ENCODE measurements at places on chromosomes 11 and 22.
A peak's percentile ranks its signal among the peaks of the same experiment; 100 is the strongest.

- no peak for DNase-seq
Measured at GRCh38 chr22:16932577-16932976, 75.4 kb downstream of the GAB4 start.

DNA sequence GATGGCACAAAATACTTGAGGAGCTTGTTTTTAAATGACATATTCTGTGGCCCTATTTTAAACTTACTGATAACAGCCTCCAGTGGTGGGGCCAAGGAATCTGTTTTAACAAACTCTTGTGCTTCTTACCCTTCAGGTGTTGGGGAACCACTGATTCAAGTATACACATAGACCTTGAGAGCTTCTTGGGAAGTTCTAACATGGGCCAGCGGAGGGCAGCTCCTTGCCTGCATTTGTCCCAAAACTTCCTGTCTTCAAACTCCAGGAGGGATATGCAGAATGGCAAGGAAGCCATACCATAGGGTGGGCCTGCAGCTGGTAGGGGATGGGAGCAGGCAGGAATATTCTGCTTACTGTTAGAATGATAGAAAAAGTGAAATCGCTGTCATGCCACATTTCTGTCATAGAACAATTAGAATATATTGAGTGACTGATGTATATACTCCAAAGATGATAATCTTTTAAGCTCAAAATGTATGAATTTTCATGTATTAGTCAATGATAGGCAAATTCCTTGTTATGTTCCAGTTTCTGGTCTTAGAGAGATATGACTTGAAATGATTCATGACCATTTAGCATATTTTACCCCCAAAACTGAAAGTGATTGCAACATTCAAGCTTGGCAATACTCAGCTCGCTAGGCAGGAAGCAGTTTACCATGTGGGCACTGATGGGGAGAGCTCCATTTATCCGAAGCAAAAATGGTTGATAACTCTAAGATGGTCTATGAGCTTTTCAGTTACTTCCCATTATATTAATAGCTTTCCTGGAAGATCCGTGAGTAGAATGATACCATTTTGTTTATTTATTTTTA lies 9.2 kb downstream of the EXT2 start:
- DNase-seq = no peak

GRCh38 chr11:83717537-83717936 lies 431.4 kb upstream of the CCDC90B start:
- no peak for DNase-seq

- no peak for DNase-seq
Measured at GRCh38 chr11:73946798-73947458, 3.9 kb upstream of the DNAJB13 start.

DNA sequence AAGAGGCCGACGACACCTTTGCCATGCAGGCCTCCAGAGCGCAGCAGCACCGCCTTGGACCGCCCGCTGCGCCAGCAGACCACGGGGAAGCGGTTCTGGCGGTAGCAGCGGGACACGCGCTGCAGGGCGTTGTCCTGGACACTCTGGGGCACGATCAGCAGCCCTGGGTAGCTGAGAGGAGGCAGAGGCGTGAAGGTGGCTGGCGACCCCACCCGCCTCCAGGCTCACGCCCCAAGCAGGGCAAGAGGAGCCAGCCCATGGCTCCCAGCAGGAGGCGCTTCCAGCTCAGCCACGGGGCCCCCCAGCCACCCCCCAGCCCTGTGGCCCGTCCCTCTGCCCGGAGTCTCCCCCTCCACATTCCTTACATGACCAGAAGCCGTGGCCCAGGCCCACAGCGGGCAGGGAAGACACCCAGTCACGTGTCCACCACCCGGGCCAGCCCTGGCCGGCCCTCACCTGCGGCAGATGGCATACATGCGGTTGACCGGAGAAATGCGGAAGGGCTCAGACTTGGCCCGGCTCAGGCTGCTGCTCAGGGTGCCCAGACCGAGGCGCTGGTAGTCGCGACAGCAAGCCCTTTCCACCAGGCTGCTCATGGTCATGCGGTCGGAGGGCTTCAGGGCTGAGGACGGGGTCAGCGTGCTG lies 15.2 kb downstream of the SBF1 start:
- no peak for DNase-seq

DNA sequence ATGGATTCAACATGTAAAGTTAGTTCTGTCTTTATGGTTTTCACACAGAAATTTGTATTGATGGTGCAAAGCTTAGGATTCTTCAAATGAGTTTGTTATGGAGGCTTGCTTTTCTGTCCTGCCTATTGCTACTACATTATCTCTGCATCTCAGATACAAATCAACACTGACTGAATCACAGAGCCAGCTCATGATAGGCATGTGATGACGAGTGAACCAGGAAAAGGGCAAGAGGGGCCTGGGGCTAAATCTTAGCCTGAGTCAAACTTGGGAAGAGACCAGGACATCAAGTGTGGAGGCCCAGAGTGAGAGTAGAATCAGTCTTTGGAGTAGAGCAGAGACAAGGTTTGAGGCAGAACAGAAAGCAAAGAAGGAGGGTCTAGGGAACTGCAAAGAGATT lies 107.1 kb upstream of the CD44 start:
- no peak for DNase-seq

DNA sequence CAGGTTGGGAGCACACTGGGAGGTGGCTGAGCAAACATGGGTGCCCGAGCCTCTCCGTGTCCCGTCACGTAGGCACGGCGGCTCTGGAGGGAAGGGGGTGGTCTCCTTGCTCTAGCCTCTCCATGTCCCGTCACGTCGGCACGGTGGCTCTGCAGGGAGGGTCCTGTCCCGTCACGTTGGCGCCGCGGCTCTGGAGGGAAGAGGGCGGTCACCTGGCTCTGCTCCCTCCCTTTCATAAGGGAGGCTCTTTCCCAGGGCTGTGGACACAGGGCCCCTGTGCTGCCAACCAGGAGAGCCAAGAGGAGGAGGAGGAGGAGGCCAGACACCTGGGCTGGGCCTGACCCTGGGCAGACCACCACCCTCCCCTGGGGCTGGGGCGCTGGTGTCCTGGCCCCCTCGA lies 1173.7 kb downstream of the BRD1 start:
- DNase-seq = no peak

- no peak for DNase-seq
Measured at GRCh38 chr22:35325209-35325608, 25.5 kb downstream of the TOM1 start.

DNA sequence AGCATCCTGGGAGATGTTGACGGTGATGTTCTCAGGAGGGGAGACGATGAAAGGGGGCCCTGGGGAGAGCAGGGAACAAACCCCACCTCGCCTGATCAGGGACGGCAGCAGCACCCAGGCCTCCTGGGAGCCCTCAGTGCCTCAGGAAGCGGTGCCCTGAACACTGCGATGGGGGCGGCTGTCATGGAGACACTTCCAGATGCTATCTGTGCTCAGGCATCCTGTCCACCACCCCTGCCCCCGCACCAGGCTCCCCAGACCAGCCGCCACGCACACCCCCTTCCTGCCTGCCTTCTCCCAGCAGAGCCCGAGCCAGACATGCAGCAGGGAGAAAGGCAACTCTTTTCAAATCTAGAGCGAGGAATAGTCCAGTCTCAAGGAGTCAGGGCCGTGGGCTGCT lies 20.6 kb downstream of the IGSF9B start:
- no peak for DNase-seq

DNA sequence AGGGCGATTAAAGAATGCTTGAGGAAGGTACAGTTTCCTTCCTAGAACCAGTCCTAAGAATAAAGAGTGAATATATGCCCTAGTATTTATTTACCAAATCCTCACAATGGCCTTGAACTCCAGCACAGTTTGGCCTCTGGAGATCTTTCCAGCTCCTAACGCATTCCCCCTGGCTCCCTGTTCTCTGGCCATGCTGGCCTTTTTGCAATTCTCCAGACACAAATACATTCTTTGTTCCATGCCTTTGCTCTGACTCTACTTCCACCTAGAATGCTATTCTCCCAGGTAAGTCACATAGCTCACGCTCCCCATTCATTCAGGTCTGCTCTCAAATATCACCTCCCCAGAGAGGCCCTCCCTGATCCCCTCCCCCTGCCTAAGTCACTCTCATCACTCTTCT lies 3.7 kb upstream of the DGKZ start:
- DNase-seq = no peak

GRCh38 chr11:115506954-115507675 lies 2.9 kb upstream of the CADM1 start:
- DNase-seq = no peak

GRCh38 chr11:106420048-106420665 lies 342.7 kb downstream of the AASDHPPT start:
- no peak for DNase-seq

GRCh38 chr11:848380-848931 lies 5.8 kb downstream of the TSPAN4 start:
- peak; percentile 63 for DNase-seq

GRCh38 chr11:19432370-19433061 lies 191.8 kb upstream of the E2F8 start:
- no peak for DNase-seq

GRCh38 chr11:41121600-41121999 lies 337.9 kb downstream of the LRRC4C start:
- no peak for DNase-seq

- DNase-seq = no peak
Measured at GRCh38 chr11:23551706-23552105, 691.4 kb upstream of the CCDC179 start.

DNA sequence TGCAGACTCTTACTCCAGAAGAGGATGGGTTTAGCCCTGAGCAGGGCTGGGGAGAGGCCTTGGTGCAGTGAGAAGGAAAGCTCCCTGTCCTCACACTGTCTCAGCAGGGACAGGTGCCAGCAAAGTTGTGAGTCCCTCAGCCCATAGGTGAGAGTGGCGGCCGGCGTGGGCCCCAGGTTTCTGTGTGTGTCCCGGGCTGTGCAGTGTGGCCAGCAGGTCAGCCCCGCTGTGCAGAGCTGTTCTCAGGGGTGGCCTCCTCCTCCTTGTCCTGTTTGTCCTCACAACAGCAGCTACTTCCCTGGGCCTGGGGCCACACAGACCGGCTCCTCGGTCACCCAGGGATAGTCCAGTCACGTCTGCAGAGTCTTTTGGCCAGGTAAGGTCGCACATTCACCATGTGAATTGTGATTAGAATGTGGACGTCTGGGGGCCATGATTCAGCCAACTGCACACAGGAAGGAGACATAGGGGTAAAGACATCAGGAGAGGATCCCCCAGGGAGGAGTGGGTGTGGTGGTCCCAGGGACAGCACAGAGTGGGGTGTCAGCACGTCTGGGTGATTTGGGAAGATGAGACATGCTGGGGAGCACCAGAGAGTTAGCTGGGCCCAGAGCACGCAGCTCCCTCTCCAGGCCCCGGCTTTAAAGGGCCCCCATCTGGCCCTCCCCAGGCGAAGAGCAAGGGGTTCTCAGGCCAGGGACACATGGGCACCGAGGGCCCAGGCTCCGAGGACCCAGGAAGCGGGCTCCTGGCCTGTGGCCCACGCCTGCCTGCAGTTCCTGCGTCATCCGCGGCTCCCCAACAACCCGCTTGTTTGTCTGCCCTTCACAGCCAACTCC lies 81.6 kb downstream of the MYEOV start:
- DNase-seq = no peak

DNA sequence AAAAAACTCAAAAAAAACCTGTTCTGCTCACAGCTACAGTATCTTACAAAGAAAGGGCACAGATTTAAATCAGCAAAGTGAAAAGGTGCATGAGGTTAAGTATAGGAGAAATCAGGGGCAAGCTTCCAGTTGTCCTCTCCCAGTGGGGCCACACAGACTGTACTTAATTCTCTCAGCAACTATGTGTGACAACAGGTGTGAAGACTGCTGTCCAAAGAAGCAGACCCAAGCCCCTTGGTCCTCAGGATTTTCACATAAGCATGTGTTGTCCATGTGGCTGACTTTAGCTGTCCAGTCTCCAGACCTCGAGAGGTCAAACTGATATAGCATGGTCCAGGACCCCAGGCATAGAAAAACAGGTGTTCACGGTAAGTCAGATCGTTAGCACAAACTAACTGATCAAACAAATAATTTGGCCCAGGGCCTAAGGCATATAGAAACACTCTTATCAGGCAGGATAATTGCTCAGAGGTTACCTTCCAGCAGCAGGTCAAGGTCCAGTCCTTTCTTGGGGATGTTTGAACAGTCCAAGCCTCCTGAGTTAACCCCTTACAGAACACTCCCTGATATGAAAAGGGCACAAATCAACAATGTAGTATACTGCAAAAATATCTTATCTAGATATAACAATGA lies 21.1 kb upstream of the CSTF3 start:
- DNase-seq = no peak

- no peak for DNase-seq
Measured at GRCh38 chr11:78370406-78371172, 47.0 kb downstream of the GAB2 start.

DNA sequence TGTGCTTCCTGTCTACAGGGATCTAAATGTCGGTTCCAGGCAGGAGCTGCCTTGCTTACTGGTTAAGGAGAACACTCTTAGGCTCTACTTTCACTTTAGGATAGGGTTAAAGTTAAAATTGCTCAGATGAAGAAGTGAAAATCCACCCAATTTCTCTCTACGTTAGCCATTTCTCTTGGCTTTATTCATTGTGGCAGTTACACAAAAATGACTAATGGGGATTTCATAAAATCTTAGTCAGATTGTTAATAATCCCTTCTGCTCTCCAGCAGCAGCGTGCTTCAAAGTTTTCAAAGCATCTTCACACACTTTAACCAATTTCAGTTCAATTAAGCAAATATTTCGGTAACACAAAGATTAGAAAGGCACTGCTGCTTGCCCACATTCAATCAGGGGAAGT lies 58.4 kb upstream of the RCN1 start:
- no peak for DNase-seq

DNA sequence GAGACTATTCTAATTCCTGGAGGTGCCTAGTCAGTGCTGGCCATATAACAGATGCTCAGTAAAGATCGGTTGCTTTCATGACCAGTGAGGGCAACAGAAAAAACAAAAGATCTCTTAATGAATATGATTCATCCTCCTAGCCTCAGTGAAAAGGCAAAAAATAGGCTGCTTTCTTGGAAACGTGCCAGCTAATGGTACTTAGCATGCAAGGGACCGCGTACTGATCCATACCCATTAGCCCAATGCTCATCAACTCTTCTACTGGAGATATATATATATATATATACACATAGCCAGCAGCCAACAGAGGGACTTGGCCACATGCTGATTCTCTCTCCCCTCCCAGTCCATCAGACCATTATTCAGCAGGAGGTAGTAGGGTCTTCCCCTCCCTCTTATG lies 320.4 kb downstream of the KIRREL3 start:
- no peak for DNase-seq

- no peak for DNase-seq
Measured at GRCh38 chr22:40196628-40197360, 19.1 kb downstream of the TNRC6B start.

DNA sequence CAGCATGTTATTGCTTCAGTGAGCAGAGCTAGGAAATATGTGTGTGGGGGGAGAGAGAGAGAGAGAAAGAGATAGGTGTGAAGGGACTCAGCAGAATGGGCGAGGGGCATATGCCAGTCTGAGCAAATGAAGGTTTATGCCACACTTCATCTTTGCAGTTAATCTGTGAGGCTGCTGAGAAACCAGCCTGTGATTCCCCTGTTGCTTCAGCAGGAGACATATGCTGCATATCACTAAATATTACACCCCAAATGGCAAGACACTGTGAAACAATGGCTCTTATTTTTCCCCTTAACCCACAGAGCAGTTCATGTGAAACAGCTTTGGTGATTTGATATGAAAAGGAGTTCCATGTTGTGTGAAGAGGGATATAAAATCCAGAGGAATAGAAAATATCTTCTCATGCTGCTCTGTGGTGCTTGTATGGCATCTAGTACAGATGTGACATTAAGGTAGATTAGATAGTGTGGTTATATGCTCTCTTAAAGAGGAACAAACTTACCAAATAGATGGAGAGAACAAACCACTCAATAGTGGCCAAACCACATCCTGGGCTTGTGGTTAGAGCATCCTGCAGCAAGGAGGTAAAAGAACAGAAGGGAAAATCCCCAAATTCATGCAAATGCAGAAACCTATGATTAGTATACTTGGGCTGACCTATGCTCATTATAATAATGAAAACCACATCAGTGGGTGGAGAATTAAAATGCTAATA lies 864.2 kb downstream of the FAM181B start:
- DNase-seq = peak; percentile 17

Measured in GM18507 (cell line).